ENCODE measurements at places on chromosomes 7 and 10.

- DNase-seq: no peak
These were observed 4.6 kb upstream of the TMEM139 start for GRCh38 chr7:143280160-143280559.

DNA sequence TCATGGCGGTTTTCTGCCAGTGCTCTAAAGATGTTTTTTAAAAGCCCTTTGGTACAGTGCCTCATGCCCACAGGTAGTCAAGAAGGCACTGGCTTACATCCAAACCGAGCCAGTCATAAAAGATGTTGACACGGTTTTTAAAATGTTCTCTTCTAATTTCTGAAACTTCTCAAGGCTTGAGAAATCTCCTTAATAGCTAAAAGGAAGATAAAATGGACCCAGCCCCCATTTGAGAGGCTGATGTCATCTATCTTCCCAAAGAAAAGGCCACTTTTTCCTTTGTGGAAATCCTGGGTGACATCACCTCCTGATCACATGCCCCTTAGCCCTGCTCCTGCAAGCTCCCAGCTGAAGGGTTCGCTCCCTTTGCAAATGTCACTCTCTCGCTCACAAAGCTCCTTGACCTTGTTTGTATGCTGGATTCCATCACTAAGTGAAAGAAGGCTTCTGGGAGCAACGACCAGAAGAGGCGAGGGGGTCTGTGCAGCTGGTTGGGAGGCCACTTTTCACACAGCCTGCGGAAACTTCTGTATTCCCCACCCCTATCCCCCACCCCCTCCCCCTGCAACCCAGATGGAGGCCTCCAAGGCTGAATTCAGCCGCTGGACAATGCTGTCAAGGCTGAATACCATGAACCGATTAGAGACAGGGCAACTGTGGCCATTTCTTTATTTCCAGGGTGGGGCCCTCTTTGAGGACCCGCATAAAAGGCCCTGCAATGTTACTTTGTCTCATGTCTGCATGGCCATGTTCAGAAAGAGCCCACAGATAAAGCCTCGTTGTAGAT is 122.8 kb downstream of the CUBN start:
- DNase-seq: no peak

DNA sequence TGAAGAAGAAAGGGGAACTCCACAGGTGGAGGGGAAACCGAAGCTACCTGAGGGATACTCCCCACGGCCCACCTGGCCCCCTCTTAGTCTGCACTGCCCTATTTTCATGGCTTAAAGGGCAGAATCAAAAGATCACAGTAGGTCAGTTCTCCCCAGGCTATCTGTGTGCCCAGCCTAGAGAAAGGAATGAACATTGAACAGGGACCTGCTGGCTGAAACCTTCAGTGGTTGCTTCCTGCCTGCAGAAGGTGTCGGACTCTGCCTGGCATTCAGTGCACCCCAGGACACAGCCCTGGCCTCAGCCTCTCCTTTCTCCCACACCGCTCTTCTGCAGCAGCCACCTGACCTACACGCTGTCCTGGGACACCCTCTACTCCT is 74.5 kb downstream of the PRKAG2 start:
- no peak for DNase-seq

DNA sequence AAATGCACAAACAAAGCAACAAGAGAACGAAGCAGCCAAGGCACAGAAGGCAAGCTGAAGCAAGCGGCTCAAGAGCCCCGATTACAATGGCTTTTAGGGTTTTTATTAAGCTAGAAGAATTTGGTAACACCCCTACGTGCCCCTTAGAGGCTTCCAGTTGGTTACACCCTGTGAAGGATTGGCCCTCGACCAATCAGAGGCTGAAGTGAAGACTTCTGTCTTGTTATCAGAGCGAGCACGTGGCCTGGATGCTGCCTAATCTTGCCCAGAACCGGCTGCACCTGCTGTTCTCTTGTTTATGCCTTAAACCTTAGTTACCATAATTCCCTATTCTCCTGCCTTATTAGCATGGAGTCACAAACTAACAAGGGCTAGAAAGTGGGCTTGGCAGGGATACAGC is 21.4 kb downstream of the KCNK18 start:
- DNase-seq: no peak

- no peak for DNase-seq
These were observed 336.2 kb downstream of the WDR11 start for GRCh38 chr10:121187391-121187790.

- DNase-seq: no peak
These were observed 22.4 kb downstream of the NACAD start for GRCh38 chr7:45066409-45066808.

DNA sequence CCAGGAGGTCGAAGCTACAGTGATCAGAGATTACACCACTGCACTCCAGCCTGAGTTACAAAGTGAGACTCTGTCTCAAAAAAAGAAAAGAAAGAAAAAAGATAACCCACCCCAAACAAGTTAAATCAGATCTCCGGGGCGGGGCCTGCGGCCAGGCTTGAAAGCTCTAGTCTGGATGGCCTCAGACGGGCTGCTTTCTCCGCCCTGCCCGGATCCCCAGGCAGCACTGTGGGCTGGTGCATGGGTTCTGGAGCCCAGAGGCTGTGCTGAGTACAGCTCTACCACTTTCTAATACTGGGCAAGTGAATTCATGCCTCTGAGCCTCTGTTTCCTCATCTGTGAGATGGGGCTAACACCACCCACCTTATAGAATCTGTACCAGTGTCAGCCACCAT is 83.7 kb downstream of the ZMIZ1 start:
- no peak for DNase-seq

DNA sequence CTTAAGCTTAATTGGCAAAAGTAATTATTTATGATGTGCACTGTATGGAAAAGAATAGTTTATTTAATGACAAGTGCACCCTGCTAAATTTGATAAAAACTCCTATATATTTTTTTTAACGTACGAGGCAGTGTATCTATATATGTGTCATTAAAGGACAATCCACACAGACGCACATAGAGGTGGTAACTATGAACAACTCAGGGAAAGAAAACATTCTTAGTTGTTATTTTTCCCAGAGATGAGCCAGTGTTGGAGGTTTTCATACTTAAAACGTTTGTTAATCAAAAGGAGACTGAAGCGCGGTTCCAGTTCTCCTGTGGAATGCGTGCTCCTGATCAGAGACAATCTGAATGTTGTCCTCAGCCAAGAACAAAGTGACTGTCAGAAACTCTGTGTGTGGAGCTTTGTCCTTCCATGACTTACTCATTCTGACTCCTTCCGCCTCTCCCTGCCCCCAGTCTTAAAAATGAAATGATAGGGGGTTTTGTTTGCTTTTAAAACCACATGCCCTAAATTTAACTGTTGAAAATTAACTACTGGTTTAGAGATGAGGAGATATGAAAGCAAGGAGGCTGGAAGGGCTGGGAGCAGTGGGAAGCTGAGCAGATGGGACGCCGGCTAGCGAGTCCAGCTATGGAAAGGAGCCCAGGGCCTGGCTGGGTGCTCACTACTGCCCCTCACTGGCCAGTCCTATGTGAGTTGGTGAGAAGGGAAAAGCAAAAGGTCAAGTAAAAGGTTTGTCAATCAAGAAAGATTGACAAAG is 99.6 kb downstream of the SVIL start:
- DNase-seq: peak; percentile 11

DNA sequence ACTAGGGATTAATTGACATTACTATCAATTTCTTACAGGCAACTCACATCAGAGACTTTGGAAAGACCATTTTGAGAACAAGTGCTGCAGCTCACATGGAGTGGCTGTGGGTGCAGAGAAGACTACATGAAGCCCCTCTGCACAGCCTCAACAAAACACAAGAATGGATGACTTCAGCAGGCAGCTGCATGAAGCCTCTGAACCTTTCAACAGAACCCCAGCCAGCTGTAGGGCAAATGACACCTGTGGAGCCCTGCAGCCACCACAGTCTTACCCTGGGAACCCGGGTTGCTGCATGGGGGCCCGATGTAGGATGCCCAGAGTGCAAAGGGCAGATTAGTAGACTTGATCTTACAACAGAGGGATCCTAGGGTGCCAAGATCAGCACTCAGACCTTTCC is 62.0 kb upstream of the CAMK2B start:
- DNase-seq: no peak

DNA sequence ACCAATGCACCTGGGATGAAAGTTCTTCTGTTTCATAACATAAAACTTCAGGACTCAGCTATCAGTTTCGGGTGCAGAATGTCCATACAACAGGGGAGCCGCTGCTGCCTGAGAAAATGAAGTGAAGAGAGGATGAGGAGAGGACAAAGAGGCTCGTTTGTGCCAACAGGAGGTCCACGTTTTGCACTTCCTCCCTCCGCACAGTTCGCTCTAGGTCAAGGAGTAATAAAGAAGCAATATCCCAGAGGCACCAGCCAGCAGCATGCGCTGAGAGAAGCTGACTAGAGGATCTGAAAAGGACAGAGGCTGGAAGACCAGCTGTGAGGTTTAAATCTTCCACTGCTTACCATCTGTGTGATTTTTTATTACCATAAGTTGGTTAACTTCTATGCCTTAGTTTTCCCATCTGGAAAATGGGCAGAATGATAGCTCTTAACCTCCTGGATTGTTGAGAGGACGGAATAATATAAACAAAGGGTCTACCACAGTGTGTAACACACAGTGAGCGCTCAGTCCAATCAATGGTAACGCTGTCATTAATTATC is 709 bp downstream of the GPAM start:
- DNase-seq: no peak

- DNase-seq: no peak
These were observed 17.3 kb upstream of the BLOC1S2 start for GRCh38 chr10:100303724-100304319.

GRCh38 chr7:139453673-139454321 is 29.7 kb downstream of the KLRG2 start:
- DNase-seq: no peak

- no peak for DNase-seq
These were observed 32.7 kb downstream of the TSPAN15 start for GRCh38 chr10:69483963-69484362.

DNA sequence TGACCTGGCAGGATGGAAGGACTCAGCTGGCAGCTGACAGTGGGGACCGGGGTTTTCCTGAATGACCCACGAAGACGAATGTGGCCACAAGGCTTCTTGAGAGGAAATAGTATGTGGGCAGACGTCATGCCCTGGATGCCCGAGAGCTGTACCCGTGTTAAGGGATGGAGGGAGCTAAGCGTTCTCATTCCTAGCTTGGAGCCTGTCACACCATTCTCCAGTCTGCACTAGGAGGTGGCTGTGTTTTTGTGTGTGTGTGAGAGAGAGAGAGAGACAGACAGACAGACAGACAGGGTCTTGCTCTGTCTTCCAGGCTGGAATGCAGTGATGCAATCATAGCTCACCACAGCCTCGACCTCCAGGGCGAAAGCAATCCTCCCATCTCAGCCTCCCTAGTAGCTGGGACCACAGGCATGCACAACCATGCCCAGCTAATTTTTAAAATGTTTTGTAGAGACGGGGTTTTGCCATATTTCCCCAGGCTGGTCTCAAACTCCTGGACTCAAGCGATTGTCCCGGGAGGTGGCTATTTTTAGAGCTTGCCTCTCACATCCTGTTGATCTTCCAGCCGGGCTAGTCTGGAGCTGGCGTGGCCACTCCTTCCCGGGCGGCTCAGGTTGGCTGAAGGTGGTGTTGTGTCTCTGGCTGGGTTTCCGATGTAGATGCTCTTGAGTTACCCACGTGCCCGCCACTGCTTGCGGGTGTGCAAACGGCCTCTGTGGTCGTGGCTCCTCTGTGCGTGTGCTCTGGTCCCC is 2.1 kb downstream of the AMZ1 start:
- no peak for DNase-seq

- DNase-seq: no peak
These were observed 135.8 kb downstream of the KMT2E start for GRCh38 chr7:105149827-105150226.

DNA sequence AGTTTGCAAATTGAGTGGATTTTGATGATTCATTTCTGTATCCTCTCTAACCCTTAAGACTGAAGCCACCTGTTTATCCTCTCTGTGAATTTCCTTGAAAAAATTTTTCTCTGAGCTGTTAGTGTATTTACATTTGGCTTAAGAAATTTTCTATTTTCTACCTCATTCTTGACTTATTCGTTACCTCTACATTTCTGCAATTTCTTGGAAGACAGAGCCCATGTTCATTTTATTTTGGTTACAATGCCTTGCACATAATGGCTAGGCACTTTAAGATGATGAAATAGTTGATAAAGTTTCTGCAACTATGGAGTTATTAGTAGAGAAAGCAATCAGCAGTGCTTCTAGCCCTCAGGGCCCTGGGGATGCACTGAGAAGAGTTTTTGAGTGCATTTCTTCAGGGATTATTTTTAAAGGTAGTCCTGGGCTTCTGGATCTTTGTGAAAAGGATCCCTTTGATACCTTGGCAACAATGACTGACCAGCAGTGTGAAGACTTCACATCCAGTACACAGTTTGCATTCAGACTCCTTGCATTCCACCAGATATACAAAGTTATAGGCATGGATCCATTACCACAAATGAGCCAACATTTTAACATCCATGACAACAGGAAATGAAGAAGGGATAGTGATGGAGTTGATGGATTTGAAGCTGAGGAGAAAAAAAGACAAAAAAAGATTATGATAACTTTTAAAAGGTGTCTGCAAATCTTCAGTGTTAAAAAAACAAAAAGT is 68.2 kb downstream of the CH25H start:
- no peak for DNase-seq

DNA sequence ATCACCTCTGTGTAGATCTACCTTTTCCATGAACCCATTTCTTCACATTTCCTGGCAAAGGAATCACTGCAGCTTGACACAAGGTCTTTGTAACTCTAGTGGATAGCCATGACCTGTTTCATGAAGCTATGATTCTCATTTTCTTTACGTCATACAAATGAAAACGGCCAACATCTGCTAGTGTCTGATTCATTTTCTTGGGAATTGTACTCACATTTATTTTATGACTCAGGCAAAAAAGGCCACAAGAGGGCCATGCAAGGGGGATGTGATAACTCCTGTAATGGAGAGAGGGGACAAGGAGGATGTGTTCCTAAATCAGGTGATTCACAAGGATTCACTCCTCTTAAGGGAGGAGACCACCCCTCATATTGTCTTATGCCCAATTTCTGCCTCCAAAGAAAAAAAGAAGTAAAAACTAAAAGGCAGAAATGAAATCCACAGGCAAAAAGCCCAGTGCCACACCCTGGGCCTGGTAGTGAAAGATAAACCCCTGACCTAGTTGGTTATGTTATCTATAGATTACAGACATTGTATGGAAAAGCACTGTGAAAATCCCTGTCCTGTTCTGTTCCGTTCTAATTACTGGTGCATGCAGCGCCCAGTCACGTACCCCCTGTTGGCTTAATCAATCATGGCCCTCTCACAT is 249.9 kb downstream of the IPMK start:
- no peak for DNase-seq

DNA sequence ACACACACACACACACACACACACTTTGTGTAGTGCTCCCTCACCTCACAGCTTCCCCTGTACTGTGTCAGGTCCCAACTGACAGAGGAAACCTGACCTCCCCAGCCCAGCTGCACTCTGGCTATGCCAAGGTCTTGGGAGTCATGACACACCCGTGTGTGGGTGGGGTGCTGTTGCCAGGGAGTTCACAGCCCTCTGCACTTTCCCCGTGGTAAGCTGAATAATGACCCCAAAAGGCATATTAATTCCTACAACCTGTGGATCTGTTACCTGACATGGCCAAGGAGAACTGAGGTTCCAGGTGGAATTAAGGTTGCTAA is 8.9 kb upstream of the NANOS1 start:
- peak; percentile 42 for DNase-seq

Data from stimulated activated naive CD8-positive, alpha-beta T cell treated with anti-CD3 and anti-CD28 coated beads, Interleukin-15, Interleukin-2, amounts not matched to agents 100 U/mL and 50 U/mL, for 24 hours (primary cell).